ENCODE measurements at places on chromosomes 5 and 9.

- DNase-seq, result no peak
These were observed 2.0 kb upstream of the CAMSAP1 start for GRCh38 chr9:135909371-135909770.

DNA sequence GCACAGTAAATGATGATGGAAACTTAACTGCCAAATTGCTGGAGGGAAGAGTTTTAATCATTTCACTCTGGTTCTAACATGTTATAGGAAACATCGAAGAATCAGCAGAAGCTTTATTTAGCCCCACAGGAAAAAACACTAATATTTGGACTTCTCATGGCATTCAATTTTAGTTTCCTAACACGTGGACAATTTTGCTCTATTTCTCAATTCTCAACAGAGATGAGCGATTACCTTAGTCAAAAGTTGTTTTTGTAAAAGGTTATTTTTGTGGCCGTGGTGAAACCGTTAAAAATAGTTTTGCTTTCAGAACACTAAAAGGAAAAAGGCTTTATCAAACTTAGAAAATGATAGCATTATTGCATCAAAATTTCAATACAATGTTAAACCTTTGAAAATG lies 235.2 kb downstream of the PLK2 start:
- DNase-seq, result no peak

GRCh38 chr5:28415791-28416443 lies 1377.5 kb upstream of the CDH9 start:
- no peak for DNase-seq

GRCh38 chr9:77649109-77649812 lies 1.1 kb upstream of the GNA14 start:
- no peak for DNase-seq
